ENCODE measurements at places on chromosomes 6 and 20.

DNA sequence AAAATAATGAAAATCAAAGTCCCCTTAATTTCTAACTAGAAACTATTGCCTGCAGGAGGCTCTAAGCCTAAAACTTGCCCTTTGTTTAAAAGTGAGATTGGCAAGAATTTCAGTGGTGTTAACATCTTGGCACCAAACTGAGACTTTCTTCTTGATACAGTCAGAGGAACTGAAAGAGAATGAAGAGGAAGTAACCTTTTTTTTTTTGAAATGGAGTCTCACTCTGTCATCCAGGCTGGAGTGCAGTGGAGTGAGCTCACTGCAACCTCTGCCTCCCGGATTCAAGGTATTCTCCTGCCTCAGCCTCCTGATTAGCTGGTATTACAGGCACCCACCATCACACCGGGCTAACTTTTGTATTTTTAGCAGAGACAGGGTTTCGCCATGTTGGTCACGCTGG, 3.6 kb downstream of the DOP1A start:
- DNase-seq: no peak

- no peak for DNase-seq
These were observed 52.5 kb upstream of the SLC22A23 start for GRCh38 chr6:3509336-3509735.

GRCh38 chr6:3281631-3282475, 23.1 kb downstream of the PSMG4 start:
- no peak for DNase-seq

- no peak for DNase-seq
These were observed 281.5 kb downstream of the SLC35F1 start for GRCh38 chr6:118188561-118188960.

- DNase-seq: no peak
These were observed 789.8 kb upstream of the MAP3K7 start for GRCh38 chr6:91376686-91377085.
